ENCODE measurements at places on chromosomes 6 and 20.

- no peak for DNase-seq
Observed at GRCh38 chr6:149821492-149821891, 42.7 kb downstream of the LRP11 start.

DNA sequence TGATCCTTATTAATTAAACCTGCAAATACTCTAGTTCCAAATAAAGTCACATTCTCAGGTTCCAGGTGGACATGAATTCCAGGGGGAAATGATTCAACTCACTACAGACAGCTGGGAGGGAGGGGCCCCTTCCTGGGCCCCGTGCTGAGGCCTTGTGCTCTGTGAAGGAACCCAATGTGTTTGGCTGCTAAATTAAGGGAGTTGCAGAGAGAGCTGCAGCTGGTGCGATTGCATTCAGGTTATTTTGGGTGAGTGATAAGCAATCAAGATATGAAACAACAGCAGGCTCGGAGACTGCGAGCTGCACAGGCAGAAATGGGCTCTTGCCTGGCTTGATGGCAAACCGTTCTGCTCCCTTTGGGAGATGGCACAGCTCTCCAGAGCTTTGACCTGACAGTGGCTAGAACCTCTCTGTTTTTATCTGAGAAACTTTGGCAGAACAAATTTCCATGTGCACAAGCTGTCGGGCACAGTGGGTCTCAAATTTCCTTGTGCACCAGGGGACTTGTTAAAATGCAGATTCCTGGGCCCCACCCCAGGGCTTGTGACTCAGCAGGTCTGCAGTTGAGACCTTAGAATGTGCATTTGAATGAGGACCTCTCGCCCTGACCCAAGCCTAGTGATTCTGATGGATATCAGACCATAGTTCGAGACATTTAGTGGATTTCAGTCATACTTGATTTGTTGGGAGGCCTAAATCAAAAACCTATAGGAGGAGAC, 9.8 kb downstream of the MAPK13 start:
- no peak for DNase-seq

DNA sequence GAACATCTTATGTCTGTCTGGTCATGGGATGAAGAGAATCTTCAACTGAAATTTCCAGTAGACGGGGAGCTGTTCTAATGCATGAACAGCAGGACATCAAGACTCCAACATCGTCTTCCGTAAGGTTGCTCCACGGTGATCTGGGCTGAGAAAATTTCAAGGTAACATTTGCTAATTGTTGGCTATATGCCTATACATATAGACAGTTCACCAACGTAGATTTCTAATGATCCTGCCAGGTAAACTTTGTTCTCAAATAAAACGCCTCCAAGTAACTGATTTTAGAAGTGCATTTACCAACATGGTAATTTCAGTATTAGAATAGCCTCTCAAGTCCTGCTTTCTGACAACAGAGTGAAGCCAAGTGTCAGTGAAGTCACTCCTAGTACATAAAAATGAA, 11.3 kb upstream of the PXDC1 start:
- no peak for DNase-seq

GRCh38 chr20:36408219-36408618, 102.1 kb downstream of the DLGAP4 start:
- no peak for DNase-seq

DNA sequence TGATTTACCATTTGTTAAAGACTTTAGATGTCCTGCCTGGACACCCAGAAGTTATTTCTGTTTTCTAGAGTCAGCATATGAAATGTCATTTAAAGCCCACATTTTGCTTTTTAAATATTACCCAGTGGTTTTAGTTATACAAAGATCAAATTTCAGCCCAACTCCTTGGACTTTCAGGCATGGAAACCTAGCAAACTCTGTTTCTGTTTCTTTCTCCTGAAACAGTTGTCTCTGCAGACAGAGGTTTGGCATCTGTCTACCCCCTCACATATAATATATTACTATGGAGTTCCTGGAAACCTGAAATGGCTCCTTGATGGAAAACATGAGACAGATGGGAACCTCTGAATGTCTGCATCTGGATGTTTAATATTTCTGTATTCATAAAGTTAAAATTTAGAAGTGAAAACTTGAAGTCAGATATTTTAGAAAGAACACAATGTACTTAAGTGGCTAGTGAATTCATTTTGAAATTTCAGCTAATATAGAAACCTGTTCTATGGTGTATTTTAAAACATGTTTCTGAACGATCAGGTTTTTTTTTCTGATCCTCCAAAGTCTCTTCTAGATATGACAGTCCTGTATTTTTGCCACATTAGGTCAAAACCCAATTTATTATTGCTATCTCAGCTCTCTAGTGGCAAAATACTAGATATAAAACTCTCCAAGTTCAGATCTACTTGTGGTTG, 743.3 kb downstream of the CD109 start:
- no peak for DNase-seq

DNA sequence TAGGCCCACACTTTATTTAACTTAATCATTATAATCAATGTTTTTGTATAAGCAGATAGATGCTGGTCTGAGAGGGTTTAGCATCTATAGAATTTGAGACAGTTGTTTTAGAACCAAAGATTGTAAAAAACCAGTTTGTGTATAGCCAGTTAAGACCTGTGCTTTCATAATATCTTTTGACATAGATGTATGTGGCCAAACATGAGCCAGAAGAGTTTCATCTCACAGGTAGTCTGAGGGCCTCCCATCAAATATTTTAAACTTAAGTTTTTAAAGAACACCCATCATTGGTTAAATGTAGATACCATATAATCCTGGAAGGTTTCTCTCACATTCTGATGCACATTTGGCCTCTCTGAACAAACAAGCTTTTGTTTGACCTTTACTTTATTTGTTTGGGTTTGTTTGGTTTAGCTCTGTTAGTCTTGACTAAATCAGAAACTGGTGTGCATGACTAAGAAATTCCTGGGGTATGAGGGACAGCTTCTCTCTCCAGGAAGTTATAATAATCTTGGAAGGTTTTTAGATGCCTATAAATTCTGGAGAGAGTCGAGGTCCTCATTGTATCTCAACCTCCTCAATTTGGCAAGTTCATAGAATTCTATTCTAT, 58.0 kb upstream of the TMEM200A start:
- DNase-seq, result no peak

DNA sequence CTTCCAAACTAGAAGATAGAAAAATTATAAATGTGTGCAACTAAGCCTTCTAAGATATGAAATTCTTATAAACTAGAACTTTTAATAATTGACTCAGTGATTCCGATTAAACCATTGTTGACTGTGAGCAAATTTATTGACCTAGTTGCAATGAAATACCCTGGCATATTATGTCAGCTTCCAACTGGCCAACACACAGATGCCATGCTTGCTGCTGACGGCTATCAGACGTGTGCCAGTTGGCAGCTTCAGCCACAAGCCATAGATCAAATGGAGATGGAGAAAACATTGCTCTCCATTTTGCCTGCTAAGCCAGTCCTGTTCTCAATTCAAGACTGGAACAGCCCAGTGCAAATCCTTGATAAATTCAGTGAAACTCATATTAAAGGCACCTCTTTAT, 101.7 kb upstream of the HDGFL1 start:
- DNase-seq, result no peak

DNA sequence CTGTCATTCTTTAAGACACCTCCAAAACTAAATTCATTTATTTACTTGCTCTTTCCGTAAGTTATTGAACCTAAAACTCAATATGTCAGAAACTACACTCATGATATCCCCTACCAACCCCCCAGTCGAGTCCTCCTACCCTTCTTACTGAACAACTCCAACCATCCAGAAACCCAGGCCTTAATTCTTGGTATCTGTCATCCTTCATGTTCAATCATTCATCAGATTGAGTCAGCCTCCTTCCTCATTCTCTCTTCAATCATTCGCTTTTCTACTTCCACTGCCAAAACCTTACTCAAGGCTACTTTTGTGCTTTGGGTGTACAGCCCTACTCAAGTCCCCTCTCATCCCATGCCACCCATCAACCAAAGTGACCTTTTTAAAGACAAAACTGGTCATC, 95.7 kb downstream of the SMLR1 start:
- no peak for DNase-seq

GRCh38 chr20:42492290-42492689, 697.4 kb downstream of the PTPRT start:
- DNase-seq, result no peak

DNA sequence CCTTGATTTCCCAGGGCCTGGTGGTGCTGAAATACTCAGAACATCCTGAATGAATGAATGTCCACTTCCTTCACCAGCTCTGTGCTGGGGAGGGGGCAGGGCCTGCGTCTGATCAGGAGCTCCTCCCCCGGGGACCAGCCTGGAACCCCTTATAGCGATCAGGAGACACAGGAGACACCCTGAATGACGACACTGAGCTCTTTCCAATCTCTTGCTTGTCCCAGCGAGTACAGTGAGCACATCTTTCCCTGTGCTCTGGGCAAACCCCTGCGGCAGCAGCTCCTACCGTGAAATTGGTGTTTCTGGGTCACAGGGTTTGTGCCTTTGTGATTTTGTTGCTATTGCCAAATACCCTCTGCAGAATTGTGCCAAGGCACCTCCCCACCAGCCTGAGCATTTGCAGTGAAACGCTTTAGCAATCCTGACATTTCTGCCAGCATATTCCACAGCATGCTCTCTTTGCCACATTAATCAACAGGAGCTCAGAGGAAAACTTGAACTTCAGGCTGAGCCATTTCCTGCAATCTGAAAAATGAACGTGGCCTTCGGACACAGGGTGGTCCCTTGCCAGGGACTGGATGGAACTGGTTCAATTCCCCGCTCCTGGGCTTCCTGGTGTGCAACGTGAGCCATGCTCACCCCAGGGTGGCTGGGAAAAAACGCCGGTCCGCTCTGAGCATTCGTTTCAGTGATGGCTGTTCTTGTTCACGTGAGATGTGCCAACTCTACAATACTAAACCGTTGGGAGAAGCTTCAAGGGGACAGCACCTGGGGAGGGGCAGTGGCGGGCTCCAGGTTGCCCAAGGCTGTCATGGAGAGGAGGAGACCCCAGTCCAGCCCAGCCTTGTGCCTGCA, 23.1 kb upstream of the MRGBP start:
- DNase-seq, result no peak

DNA sequence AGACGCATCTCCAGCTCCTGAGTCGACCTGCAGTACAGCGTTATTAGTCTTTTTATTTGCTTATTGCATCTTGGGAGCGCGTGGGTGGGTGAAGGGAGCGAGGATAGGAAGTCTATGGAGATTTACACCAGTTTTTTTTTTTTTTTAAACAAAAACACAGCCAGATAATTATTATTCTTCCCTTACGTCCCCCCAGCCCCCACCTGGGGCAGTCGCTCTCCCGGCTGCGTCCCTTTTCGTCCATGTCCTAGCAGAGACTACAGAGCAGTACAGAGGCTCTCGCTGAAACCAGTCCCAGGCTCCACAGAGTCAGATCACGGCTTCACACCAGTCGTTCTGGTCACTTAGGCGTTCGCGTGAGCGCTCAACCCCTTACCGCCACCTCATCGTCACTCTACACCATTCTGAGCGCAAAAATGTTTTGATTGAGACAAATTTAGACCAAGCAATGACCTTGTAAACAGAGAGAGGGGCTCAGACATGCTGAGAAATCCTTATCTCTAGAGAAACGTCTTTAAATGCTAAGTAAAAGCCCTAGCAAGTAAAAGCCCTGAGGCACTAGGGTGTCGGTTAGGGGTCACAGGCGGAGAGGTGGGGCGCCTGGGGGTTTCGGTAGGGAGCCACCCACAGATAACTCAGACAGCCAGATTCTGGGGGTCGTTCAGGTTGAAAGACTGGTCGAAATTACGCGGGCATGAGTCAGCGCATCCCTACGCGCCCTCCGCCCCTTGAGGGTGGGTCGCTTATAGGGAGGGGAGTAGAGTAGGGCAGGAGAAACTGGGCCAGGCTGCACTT, 975 bp upstream of the PPT2 start:
- no peak for DNase-seq

DNA sequence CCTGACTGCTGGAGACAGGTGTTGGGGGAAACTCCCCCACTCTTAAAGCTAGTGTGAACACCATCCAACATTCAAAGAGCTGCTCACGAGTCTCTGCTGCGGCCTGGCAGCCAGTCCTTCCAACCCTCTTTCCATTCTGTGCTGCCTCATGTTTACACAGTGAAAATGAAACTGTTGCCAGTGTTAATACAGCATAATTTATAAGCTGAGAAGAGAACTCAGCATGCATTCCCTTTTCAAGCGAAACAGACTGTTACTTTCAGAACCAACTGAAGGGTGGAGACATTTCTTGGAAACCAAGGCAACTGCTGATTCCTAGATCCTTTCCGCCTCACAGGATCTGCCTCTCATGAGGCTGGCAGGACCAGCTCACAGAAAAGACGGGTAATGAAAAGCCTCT, 533.8 kb upstream of the ID4 start:
- no peak for DNase-seq

DNA sequence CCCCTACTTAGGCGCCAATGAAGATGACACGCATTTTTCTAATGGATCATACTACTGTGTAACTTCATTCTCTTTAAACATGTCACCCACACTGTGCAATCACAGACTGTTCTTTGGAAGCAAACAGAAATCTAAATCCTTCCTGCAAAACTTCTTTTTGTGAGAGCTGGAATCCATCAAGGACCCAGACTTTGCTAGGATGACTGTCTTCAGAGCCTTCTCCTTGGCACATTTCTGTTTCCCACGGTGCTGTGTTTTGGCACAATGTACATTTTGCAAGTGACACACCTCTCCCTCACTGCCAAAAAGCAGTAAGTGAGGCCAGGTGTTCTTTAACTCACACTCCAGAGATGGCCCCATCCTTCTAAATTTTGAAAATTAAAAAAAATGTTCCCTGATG, 21.7 kb upstream of the TAGAP start:
- no peak for DNase-seq

GRCh38 chr6:6843057-6843627, 254.6 kb downstream of the LY86 start:
- no peak for DNase-seq

DNA sequence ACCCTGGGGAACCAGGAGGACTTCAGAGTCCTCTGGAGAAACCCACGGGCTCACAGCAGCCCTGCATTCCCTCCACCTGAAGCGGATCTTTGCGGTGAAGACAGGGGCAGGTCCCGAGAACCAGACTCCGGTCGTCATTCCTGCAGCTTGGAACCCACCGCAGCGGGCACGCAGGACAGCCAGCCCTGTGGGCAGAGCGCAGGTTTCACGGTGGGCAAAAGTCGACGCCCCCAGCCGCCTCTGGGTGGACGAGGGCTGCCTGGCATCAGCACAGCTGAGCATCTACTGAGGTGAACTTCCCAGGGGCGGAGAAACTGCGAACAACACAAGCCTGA, 118.3 kb downstream of the PSMB1 start:
- DNase-seq, result no peak

GRCh38 chr6:2976571-2977085, 5.3 kb upstream of the SERPINB6 start:
- no peak for DNase-seq

DNA sequence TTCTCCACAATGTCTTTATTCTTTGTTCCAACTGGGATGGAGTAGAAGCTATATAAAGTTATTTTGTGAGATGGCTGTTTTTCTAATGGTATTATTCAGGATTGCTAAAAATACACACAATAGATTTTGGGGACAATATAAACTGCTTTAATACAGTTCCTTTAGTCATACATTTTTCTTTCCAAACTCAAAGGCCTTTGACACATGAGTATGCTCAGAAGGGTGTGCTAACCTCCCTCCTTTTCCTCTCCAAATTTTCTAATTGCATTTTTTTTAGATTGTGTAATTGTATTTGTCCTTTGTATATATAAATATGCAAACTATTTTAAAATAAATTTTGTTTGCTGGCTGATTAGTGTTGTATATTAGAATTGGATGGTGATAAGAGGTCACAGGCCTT, 119.6 kb upstream of the FOXO3 start:
- DNase-seq, result no peak

Data from bone marrow (tissue), 2 donors.